ENCODE measurements at places on chromosomes 2 and 18. TPM values are rescaled to one million over a fixed set of nuclear protein-coding genes. Genes with fewer than 3 reads are reported as not detected.

MALL gene
- total RNA-seq = not detected

MC2R gene
- total RNA-seq = not detected

BCL11A gene
- 0.25 TPM for total RNA-seq

ZAP70 gene
- 235 TPM for total RNA-seq

CEP192 gene
- total RNA-seq = 41.7 TPM

IL36A gene
- not detected for total RNA-seq

SERPINB4 gene
- not detected for total RNA-seq

FNDC4 gene
- total RNA-seq = not detected

UCN gene
- total RNA-seq = 1.6 TPM

NGEF gene
- 0.23 TPM for total RNA-seq

SPHKAP gene
- total RNA-seq = not detected

NDUFV2 gene
- total RNA-seq = 311 TPM

REG1B gene
- total RNA-seq = not detected

RND3 gene
- not detected for total RNA-seq

RTP5 gene
- not detected for total RNA-seq

BOLL gene
- total RNA-seq = not detected

NTSR2 gene
- not detected for total RNA-seq

LONRF2 gene
- total RNA-seq = 0.04 TPM

ST6GAL2 gene
- total RNA-seq = not detected

ELOA2 gene
- total RNA-seq = not detected

PHLPP1 gene
- total RNA-seq = 7.8 TPM

GAD1 gene
- total RNA-seq = 3.1 TPM

PPP1R1C gene
- not detected for total RNA-seq

RAD51AP2 gene
- total RNA-seq = not detected

CYTIP gene
- total RNA-seq = 417 TPM

HAUS1 gene
- 61.4 TPM for total RNA-seq

VAMP8 gene
- 135 TPM for total RNA-seq

GAREM2 gene
- total RNA-seq = 0.96 TPM

REG3A gene
- not detected for total RNA-seq

FAM124B gene
- not detected for total RNA-seq

MATN3 gene
- not detected for total RNA-seq

PDE11A gene
- not detected for total RNA-seq

EPB41L5 gene
- total RNA-seq = 9.2 TPM

NAT8 gene
- total RNA-seq = not detected

RNMT gene
- 30.7 TPM for total RNA-seq

OBSL1 gene
- total RNA-seq = 8.9 TPM

IL36G gene
- total RNA-seq = not detected

LINC00305 gene
- total RNA-seq = not detected

DNAJC5G gene
- total RNA-seq = not detected

PLCD4 gene
- total RNA-seq = 0.36 TPM

MYL1 gene
- total RNA-seq = not detected

CHRNG gene
- total RNA-seq = not detected

TTC39C gene
- 44.0 TPM for total RNA-seq

FEV gene
- not detected for total RNA-seq

IL37 gene
- total RNA-seq = not detected

KIF5C gene
- total RNA-seq = 26.8 TPM

MARCHF4 gene
- total RNA-seq = not detected

GKN1 gene
- not detected for total RNA-seq

SMYD1 gene
- total RNA-seq = not detected

TBR1 gene
- 0.14 TPM for total RNA-seq

UNC50 gene
- 21.6 TPM for total RNA-seq

All from activated naive CD4-positive, alpha-beta T cell treated with anti-CD3 and anti-CD28 coated beads, Interleukin-2, amount 50 U/mL, for 72 hours (primary cell).